ENCODE measurements at places on chromosomes 4 and X.

DNA sequence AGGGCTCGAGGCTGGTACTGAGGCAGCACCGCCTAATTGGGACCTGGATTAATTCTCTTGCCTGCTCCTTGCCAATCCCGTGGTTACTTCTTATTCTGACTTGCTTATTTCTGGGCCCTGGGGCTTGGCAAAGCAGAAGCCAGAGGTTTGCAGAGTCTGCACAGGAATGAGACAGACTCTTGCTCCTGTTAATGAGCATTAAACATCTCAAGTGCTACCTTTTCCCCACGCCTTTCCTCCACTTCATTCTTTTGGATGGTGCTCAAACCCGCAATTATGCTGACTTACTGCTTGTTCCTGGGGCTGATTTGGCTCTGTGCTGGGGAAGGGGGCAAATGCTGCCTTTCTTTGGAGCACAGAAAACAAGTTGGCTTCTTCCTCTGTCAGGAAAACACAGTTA lies 16.5 kb upstream of the STOX2 start:
- no peak for DNase-seq

DNA sequence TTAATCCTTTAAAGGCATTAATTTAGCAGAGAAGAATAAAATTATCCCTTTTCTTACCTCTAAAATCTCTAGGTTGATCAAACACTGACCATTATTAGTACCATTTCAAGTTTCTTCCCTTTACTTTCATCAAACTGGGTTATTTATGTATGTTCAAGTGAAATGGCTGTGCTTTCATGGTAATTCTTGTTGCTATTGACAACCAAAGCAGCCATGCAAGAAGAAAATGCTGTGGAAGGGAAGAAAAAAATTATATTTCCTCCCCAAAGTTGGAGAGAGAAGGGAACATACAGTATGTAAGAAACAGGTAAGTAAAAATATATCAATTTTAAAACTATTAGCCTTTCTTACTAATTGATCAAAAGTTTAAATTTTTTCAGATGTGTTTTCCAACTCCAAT lies 16.2 kb downstream of the NPNT start:
- DNase-seq = no peak

GRCh38 chrX:18981124-18981807 lies 2.6 kb downstream of the PHKA2 start:
- DNase-seq = no peak

DNA sequence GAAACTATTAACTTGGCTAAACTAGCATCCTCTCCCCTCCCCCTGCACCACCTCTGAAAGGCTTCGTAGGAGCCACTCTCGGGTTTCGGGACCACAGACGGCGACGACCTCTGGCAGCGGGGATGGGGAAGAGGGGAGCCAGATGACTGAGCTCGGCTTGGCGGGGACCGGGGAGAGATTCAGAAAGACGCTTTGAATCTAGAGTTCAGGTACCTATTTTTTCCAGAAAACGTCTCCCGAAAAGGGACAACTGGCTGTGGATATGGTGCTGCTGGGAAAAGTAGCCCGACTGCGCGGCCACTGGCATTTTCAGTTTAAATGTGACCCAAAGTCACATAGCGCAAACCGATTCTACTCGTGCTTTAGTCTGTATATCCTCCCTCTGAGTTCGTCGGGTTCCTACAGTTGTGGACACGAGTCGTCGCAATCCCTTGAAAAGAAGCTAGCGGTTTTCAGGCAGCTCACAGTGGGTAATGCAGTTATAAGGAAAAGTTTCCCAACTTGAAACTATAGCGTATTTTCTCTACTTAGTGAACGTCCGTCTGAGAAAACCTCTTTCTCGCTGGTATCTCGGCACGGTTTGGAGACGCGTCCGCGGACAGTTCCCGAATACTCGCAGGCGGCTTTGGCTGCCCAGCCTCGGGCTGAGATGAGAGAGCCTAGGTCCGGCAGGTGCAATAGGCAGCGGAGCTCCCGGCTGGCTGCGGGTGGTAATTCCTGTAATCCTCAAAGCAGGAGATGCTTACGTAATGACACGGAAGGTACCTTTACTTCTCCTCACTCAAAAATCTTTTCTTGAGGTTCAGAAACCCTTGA lies 1.3 kb downstream of the PARM1 start:
- DNase-seq = peak; percentile 60

DNA sequence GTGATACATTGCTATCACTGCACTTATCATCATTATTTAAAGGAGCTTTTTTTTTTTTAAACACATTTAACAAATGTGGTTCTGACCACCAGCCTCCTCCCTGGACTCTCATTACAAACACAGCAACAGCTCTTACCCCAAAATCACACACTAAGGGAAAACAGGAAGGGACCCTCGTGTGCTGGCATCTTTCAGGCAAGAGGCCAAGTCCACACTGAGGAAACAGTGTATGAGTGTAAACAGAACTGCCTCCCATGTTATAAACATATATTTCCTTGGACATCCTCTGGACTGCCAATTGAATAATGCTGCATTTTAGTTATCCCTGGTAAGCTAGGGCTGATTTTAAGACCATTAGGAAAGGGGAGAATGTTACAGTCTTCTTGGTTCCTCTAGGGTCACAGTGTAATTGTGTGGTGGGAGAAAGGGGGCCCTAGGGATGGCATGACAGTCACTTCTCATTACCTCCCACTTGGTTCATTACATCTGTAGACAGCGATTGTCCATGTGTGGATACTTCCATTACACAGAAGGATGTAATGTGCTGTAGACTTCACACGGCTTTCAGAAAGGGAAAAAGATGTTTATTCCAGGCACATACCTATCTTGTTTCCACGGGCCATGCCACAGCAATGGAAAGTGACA lies 244.6 kb upstream of the TET2 start:
- no peak for DNase-seq

DNA sequence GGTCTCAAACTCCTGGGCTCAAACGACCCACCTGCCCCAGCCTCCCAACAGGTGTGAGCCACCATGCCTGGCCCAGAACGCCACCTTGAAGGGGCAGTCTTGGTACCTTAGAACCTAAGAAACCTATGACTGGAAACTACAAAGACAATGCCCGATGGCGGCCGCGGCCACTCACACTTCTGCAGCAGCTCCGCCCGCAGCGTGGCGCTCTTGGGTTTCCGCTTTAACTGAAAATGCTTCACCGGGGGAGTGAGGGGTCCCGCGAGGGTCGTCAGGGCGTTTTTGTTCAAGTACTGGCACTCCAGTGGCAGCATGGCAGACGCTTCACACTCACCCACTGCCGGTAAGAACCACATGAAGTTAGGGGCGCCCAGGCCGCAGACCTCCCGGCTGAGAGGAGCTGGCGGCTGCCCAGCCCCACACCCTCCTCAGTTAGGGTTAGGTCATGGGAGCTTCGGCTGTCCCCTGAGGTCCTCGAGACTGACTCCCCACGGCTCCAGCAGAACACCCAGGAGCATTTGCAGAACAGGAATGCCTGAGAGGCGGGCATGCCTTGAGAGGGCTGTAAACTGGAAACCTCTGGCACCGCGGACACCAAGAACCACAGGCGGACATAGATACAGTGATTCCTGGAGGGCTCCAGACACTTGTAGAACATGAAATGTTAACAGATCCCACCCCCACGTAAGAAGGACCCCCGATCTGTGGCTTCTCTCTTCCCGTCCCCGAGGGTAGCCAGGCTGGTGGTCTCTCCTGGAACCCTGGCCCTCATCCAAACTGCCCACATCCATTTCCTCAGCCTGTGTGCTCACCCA lies 19.0 kb downstream of the NELFA start:
- no peak for DNase-seq
